ENCODE measurements at places on chromosomes 7 and 10. TPM values are rescaled to one million over a fixed set of nuclear protein-coding genes. Genes with fewer than 3 reads are reported as not detected.

CFAP69 gene
- not detected for total RNA-seq

GRCh38 chr7:145909991-145910513 is 206.5 kb upstream of the CNTNAP2 start:
- H3K4me3 ChIP-seq = peak overlapping the region; percentile 44
- no peaks in the 10 kb centered on the region for H3K36me3 ChIP-seq
- H3K27ac ChIP-seq = no peak overlapping the region
- H3K27me3 ChIP-seq = no peaks in the 10 kb centered on the region
- peaks cover 14% of the 10 kb centered on the region for H3K4me1 ChIP-seq

TRIM50 gene
- total RNA-seq = not detected

DNA sequence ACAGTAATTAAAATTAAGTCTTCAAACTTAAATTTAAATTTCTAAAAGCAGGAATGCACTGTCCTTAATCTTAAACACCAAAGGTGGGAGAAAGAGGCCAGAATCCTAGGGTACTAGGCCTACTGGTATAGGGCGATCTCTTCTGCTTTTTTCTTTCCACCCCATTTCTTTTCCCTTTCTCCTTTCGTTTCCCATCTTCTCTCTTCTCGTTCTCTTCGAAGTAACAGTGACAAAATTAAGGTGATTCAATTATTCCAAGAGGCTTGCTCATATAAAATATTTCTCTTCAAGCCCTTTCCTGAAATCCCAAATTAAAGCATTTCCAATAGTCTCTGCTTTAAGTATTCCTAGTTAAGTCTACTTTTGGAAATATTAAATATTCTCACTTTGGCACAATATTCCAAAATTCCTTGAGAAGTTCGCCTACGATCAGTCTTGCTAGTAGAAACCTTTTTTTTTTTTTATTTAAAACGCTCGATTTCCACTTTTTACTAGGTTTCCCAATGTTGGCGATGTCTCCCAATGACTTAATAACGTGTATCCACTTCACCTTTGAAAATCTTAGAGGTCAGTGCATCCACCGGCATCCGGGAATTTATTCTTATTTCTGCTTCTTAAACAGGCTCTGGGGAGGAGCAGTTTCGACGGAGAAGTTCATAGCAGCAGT is 765 bp upstream of the LCOR start:
- no peaks in the 10 kb centered on the region for H3K27me3 ChIP-seq
- H3K4me3 ChIP-seq = peak overlapping the region; percentile 85
- peak overlapping the region; percentile 94 for H3K27ac ChIP-seq
- H3K4me1 ChIP-seq = peaks cover 53% of the 10 kb centered on the region
- peaks cover 17% of the 10 kb centered on the region for H3K36me3 ChIP-seq

DNA sequence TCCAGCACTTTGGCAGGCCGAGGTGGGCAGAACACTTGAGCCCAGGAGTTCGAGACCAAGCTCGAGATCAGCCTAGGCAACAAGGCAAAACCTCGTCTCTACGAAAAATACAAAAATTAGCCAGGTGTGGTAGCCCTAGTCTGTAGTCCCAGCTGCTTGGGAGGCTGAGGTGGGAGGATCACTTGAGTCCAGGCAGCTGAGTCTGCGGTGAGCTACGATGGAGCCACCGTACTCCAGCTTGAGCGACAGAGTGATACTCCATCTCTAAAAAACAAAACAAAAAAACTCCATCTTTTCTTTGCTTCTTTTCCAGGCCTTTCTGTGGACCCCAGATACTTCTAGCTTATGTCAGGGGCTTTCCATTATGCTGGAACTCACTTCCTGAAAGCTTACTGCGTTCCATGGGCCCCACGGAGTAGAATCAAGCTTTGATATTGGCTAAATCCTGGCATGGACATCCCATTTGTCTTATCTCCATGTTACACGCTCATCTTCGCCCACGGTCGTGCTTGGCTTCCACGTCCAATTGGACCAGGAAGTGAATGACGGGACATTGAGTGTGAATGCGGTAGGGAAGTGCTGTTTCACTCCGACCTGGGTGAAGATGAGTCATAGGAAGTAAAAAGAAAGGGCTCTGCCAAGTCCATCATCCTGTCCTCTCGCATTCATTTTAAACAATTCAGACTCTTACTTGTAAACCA is 45.7 kb downstream of the FAM171A1 start:
- H3K36me3 ChIP-seq = no peaks in the 10 kb centered on the region
- DNase-seq = no peak
- no peak overlapping the region for H3K27ac ChIP-seq
- H3K27me3 ChIP-seq = peaks cover 9% of the 10 kb centered on the region

GRCh38 chr7:130092598-130092997 is 22.3 kb downstream of the KLHDC10 start:
- H3K4me1 ChIP-seq = peaks cover 32% of the 10 kb centered on the region
- H3K27me3 ChIP-seq = no peaks in the 10 kb centered on the region

DNA sequence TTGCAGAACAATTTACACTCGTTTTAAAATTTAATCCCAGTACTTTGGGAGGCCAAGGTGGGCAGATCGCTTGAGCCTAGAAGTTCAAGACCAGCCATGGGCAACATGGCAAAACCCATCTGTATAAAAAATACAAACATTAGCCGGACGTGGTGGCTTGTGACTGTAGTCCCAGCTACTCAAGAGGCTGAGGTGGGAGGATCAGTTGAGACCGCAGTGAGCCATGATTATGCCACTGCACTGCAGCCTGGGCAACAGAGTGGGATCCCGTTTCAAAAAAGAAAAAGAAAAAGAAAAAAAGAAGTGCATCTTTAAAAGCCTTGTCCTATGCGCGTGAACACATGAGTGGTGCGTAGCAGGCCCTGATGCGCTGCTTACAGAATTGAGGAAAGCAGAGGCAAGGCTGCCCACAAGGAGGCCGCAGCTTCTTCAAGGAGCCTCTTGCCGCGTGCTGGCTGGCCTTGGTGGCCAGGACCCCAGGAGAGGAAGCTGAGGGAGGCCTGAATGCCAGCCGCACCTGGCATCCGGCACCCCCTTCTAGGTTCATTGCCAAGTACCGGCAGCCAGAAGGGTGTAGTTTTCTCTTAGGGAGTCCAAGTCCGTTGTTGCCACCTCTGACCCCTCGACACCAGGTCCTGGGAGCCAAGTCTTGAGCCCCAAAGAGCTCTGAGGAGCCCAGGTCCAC is 124.5 kb downstream of the UBE2H start:
- H3K27me3 ChIP-seq = no peaks in the 10 kb centered on the region
- H3K36me3 ChIP-seq = peaks cover 13% of the 10 kb centered on the region
- H3K4me1 ChIP-seq = peaks cover 18% of the 10 kb centered on the region

- no peaks in the 10 kb centered on the region for H3K27me3 ChIP-seq
- DNase-seq = no peak
- H3K4me3 ChIP-seq = no peak overlapping the region
- H3K4me1 ChIP-seq = peaks cover 30% of the 10 kb centered on the region
- no peak overlapping the region for H3K27ac ChIP-seq
- H3K36me3 ChIP-seq = peaks cover 7% of the 10 kb centered on the region
Observed at GRCh38 chr7:157566631-157567006, 229.8 kb downstream of the DNAJB6 start.

DNA sequence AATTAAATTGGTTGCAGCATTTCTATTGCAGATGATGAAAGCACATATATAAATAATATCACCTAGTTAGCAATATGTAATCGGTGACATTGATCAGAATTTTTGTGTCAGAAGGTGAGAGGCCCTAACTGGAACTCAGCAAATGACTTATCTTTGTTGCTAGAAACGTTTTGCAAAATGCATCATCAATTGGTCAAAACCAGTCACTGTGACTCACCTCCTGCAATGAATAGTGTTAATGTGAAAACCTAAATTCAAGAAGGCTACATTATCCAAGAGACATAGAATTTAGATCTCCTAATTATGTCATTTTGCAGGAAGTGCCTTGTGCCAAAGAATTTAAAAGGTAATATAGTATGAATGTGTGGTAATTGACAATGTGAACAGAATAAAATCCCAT is 9.8 kb upstream of the PNLIPRP3 start:
- no peak overlapping the region for H3K4me3 ChIP-seq
- H3K4me1 ChIP-seq = no peaks in the 10 kb centered on the region
- H3K36me3 ChIP-seq = no peaks in the 10 kb centered on the region
- no peaks in the 10 kb centered on the region for H3K27me3 ChIP-seq
- no peak for DNase-seq
- no peak overlapping the region for H3K27ac ChIP-seq

- peaks cover 95% of the 10 kb centered on the region for H3K4me1 ChIP-seq
- peak; percentile 36 for DNase-seq
- peak overlapping the region; percentile 86 for H3K4me3 ChIP-seq
- peaks cover 12% of the 10 kb centered on the region for H3K36me3 ChIP-seq
- H3K27ac ChIP-seq = peak overlapping the region; percentile 96
Observed at GRCh38 chr10:22615819-22616499, 98.4 kb downstream of the PIP4K2A start.

ACBD7 gene
- total RNA-seq = not detected

DNA sequence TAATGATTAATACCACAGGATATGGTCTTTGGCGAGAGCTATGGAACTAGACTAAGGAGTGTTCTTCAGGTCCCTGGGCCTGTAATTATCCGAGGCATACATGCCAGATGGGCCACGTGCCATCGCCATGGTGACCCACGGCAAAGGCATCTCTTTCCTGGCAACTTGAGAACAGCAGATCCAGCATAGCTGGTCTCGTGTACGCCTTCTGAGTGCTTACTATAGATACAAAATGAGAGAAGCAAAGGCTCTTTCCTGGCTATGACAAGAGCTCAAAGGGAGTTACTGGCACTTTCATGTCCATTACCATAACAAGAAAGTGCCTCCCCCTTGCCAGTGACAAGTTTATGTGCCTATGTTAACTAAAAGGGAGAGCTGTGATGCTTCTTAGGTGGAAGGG is 26.0 kb upstream of the GLI3 start:
- peaks cover 2% of the 10 kb centered on the region for H3K27me3 ChIP-seq
- no peak overlapping the region for H3K4me3 ChIP-seq
- H3K36me3 ChIP-seq = no peaks in the 10 kb centered on the region
- H3K4me1 ChIP-seq = no peaks in the 10 kb centered on the region
- no peak overlapping the region for H3K27ac ChIP-seq

AKR1D1 gene
- not detected for total RNA-seq

DNA sequence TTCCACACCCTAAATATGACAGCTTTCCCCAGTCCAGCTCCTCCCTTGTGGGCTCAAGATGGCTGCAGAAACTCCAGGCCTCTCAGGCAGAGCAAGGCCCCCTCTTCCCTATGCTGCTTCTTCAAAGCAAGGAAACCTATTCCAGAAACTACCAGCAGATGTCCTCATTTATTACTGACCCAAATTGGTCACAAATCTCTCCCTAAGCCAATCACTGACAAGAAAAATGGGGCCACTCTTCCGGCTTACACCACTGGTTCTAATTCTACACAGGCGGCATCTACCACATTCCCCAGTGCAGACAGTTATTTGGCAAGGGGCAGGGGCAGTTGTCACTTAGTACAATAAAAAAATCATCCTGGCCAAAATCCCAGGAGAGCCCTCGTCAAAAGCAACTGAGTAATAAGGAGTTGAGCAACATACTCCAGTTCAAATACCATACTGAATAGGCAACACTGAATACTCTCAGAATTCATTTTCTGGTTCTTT is 150.4 kb downstream of the SFMBT2 start:
- no peak overlapping the region for H3K27ac ChIP-seq
- H3K27me3 ChIP-seq = no peaks in the 10 kb centered on the region

DNA sequence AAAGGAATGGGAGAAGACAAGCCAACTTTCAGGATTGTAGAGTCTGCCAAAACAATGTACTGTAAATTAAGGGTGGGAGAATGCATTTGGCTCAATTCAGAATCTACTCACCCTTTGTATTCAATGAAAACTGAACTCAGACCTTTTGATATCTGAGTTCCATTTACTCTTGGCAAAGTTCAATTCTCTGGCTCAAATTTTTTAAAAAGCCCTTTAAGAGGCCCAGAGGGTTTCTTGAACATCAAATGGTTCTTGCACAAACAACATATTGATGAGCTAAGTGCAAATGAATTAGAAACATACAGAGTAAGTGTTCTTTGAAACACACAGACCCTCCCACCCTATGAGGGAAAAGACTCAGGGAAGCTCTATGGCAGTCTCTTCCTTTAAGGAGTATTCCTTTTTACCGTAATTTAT is 5.2 kb upstream of the XPNPEP1 start:
- H3K27ac ChIP-seq = no peak overlapping the region
- H3K4me1 ChIP-seq = peaks cover 10% of the 10 kb centered on the region
- no peak for DNase-seq
- H3K36me3 ChIP-seq = no peaks in the 10 kb centered on the region

WIPF3 gene
- total RNA-seq = not detected

- no peak overlapping the region for H3K27ac ChIP-seq
- no peak overlapping the region for H3K4me3 ChIP-seq
- peaks cover 12% of the 10 kb centered on the region for H3K27me3 ChIP-seq
- no peak for DNase-seq
- H3K36me3 ChIP-seq = no peaks in the 10 kb centered on the region
Observed at GRCh38 chr7:132080467-132080866, 495.8 kb downstream of the PLXNA4 start.

DNA sequence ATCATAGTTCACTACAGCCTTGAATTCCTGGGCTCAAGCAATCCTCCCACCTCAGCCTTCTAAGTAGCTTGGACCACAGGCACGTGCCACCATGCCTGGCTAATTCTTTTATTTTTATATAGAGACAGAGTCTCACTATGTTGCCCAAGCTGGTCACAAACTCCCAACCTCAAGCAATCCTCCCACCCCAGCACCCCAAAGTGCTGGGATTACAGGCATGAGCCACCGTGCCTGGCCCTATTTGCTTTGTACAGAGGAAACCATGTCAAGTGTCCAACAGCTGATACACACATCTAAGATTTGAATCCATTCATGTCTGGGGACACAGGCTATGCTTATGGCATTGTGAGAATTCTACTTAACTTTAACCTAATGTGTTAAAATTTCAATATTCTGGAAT is 29.9 kb upstream of the MPP7 start:
- no peak for DNase-seq
- H3K27me3 ChIP-seq = no peaks in the 10 kb centered on the region
- no peaks in the 10 kb centered on the region for H3K36me3 ChIP-seq
- H3K4me3 ChIP-seq = no peak overlapping the region

GRCh38 chr10:3665316-3665908 is 119.6 kb downstream of the KLF6 start:
- H3K4me3 ChIP-seq = no peak overlapping the region
- H3K36me3 ChIP-seq = no peaks in the 10 kb centered on the region
- H3K4me1 ChIP-seq = peaks cover 20% of the 10 kb centered on the region
- H3K27ac ChIP-seq = no peak overlapping the region

TWNK gene
- total RNA-seq = 19.2 TPM

TFPI2 gene
- total RNA-seq = 1.4 TPM

FAM237B gene
- not detected for total RNA-seq

DNA sequence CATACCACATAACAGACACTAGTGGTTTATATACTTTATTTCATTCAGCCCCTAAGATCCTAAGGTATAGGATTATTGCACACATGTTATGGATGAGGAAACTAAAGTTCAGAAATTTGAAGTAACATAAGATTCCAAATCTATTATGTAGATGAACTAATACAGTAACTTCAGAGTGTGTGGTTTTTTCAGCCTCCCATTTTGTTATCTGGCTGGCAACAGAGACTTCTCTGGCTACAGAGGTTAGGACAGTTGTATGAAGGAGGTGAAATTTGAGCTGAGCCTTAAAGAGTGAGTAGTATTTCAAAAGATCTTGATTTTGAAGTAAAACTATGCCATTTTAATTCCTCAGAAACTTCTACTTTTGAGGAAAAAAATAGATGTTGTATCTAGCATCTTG is 125.4 kb downstream of the MAPK8 start:
- H3K4me1 ChIP-seq = no peaks in the 10 kb centered on the region
- H3K27ac ChIP-seq = no peak overlapping the region
- H3K27me3 ChIP-seq = no peaks in the 10 kb centered on the region
- H3K36me3 ChIP-seq = peaks cover 48% of the 10 kb centered on the region

Data from activated B cell treated with CpG ODN at 0.5 μM for 24 hours (primary cell).